ENCODE measurements at places on chromosomes 16 and 17.

DNA sequence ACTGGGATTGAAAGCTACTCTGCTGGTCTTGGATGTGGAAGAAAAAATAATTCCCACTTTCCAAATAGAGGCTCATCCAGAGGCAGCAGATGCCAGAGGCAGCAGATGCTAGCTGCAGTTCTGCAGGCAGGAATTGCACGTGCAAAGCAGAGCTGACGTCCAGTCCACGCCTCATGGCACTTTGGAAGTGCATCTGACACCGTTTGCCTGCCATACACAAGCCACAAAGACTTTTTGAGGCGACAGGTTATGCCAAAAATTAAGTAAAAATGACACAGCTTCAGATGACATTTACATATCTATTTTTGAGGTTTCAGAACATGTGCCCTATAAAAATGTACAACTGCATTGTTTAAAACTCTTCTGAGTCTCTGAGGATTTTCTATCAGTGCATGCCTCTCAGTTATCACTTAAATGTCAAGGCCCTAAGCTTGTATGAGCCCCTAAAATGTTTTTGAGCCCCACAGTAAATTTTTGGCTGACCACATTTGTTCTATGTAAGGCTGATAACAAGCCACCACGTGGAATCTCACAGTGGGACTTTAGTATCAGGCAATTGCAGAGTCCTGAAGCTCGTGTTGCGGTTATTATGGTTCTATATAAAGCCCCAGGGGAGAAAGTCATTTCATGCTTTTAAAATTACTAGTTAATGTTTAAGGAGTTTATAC is 239.2 kb downstream of the PRKCA start:
- no peak for DNase-seq

- no peak for DNase-seq
Measured at GRCh38 chr16:52855463-52855862, 197.2 kb downstream of the CHD9NB start.

GRCh38 chr17:49076573-49077384 is 55.8 kb upstream of the B4GALNT2 start:
- DNase-seq: no peak

DNA sequence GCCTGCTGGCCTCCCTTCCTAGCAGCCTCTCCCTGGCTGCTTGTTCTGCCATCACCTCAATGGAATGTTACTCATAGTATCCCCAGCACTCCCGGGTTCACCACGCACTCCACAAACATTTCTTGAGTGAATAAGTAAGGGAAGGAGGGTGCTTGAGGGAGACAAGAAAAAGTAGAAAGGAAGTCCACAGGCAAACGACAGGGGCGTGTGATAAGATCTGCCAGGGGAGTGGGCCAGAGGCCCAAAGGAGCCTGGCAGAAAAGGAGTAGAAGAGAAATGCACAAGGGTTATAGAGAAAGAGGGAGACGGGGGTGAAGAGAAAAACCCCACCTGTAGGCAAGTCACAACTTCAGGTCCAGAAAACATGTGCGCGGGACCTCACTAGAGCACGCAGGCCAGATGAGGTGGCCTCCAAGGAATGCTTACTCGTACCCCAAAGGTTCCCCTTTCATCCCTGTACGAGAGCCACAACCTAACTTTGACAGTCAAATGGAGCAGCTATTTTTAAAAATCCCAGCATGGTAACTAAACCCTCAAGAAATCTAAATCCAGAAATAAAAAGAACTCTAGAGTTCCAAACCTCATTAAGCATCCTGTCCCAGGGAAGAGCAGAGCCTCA is 6.6 kb downstream of the ZDHHC7 start:
- no peak for DNase-seq

GRCh38 chr16:53100889-53101288 is 46.1 kb downstream of the CHD9 start:
- DNase-seq: no peak

DNA sequence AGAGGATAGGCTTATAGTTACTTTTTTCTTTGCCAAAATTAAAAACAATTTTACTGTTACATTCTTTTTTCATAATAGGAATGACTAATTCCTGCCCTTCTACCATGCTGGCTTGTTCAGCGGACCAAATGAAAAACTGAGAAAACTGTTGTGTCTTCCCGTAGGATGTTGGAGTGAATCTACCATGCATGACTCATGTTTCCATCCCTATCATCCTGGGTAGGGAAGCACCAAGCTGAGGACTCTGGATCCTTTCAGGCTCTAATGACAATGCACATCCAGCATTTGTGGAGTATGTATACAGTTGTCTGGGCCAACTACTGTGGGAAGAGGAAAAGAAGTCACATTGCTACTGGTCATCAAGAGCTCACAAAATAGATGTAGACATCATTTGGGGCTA is 41.1 kb upstream of the DHX8 start:
- no peak for DNase-seq

DNA sequence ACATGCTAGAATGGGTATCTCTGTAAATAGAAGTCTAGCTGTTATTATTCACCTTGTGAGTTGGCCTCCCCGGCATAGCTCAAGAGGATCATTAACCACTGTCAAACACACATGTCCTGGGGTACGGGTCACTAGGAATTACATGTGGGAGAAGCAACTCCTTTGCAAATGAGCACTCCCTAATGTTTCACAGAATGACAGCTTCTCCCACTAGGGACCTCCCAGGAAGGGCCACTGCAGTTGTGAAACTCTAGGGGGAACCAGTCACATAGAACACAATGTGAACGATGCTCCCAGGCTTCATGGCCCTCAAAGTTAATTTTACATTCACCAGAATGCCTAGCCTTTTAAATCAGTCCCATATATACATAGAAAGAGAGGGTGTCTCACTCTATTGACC is 12.4 kb upstream of the ZNF19 start:
- DNase-seq: no peak

DNA sequence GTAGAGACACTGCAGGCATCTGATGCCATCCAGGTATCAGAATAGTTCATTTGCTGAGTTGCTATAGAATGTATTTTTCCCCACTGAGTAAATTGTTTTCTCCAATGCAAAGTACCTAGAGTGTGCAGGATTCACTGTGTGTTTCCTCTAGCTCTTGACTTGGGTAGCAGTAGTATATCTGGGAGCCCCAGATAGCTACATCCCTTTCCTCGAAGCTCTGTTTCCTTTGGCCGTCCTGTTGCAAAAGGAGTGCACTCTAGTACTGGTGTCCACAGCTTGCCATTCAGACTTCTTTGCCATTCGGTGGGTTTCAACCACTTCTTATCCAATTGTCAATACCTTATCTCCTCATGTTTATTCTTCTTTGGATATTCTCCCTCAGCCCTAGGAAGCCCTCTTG is 12.8 kb downstream of the ABCA8 start:
- no peak for DNase-seq

DNA sequence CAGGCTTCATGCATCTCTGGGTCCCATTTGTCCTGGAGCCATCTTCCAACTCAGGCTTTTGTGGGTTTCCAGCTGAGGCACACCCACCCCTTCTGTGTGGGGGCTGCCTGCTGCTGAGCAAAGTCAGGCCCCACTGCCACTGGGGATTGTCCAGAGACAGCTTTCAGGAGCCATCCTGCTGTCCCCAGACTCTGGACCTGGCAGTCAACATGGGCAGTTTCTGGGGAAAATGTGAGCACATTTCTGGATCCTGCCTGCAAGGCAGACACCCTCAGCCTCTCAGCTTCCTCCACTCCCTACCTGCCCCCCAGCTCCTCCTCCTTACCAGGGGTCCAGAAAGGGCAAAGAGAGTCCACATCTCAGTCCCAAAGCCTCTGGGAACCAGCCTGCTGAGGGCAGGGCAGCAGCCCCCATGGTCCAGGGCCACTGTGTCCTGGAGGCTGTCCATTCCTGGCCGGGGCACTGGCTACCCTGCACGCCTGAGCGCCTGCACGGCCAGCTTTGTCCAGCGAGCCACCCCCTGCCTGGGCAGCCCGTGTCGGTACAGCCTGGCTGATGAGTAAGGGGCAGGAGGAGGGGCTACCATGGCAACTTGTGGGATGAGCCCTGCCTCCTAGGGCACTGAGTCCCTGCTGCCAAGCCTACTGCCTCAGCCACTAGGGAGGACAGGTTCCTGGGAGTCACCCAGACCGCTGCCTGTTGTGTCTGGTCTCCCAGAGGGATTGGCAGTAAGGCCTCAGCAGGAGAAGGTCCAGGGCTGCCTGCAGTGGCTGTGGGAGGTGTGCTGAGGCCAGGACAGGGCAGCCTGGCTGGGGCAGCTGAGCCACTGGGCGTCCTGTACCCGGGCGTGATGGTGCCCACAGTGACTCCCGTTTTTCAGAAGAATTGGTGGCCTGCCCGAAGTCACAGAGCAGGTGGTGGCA is at the start of gene SLC47A2:
Gene SLC47A2 (minus strand): TSS at position 477 of the 923 bp plus-strand sequence. CDS start 29 bp downstream, at position 448.
- DNase-seq: no peak

GRCh38 chr17:12859520-12859919 is 70.2 kb downstream of the ARHGAP44 start:
- no peak for DNase-seq

GRCh38 chr17:79715098-79715942 is 15.4 kb upstream of the ENPP7 start:
- DNase-seq: no peak

DNA sequence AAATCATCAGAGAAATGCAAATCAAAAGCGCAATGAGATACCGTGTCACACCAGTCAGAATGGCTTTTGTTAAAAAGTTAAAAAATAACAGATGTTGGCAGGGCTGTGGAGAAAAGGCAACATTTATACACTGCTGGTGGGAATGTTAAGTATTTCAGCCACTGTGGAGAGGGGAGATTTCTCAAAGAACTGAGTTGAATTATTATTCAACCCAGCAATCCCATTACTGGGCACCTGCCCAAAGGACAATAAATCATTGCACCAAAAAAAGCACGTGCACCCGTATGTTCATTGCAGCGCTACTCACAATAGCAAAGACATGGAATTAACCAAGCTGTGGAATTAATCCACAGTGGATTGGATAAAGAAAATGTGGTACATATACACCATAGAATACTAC is 204.7 kb downstream of the HS3ST4 start:
- DNase-seq: no peak

GRCh38 chr17:77358801-77359200 is 218.0 kb downstream of the SEC14L1 start:
- DNase-seq: no peak

GRCh38 chr16:57818377-57819064 is 16.2 kb upstream of the KIFC3 start:
- DNase-seq: no peak

- DNase-seq: no peak
Measured at GRCh38 chr17:57051886-57052361, 33.1 kb upstream of the AKAP1 start.

DNA sequence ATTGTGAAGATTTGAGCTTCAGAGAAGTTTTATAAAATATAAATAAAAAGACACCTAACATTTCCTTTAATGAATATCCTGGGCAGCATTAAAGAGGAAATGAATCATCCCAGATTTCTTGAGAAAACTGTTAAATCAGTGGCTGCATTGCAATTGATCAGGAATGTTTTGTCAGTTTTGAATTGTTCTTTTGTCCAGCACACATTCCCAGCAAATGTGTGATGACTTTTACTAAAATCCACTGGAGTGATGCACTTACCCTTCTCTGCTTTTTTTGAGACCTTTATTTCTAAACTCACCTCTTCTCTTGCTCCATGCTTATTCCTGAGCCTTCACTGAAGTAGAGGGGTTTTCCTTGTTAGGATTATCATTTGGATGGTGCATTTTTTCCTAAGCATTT is 1307.2 kb downstream of the CDH8 start:
- no peak for DNase-seq

DNA sequence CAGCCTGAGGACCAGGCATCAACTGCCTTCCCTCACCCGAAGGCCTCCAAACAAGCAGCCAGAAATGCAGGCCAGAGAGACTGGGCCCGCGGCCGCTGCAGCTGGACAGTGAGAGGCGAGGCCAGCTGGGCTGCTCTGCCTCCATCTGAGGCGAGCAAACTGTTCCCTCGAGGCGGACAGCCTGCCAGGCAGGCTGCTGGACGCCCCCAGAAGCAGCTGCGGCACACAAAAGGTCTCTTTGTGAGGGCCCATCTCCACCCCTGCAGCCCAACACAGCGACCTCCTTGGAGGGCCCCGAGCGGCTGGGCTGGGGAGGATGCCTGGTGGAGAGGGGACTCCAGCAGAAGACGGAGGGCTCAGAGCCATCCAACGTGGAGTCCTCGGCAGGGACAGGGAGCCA is 4.7 kb downstream of the CORO7 start:
- no peak for DNase-seq

- no peak for DNase-seq
Measured at GRCh38 chr16:74871608-74872007, 97.0 kb upstream of the FA2H start.
